CD4-positive, alpha-beta T cell treated with Interleukin-12 subunit alpha and Interleukin-12 subunit beta, for 1 hour (primary cell): ENCODE measurements at places on chromosomes 12 and 14.

DNA sequence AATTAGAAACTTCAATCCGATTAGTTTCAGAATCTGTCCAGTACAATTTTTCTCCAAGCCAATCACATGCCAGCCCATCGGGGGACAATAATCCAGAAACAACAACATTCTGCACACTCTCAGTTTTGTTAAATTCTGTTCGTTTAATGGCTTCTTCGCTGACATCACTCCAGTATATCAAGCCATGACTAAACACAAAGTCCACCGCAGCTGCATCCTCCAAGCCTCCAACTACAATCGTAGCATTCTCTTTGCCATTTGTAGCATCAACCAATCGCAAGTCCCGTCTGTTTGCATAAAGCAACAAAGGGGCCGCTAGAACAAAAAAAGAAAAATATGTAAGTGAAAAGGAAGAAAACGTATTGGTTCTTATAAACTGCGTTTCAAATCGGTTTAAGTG, 22.5 kb downstream of the LRP6 start:
- no peak for DNase-seq

DNA sequence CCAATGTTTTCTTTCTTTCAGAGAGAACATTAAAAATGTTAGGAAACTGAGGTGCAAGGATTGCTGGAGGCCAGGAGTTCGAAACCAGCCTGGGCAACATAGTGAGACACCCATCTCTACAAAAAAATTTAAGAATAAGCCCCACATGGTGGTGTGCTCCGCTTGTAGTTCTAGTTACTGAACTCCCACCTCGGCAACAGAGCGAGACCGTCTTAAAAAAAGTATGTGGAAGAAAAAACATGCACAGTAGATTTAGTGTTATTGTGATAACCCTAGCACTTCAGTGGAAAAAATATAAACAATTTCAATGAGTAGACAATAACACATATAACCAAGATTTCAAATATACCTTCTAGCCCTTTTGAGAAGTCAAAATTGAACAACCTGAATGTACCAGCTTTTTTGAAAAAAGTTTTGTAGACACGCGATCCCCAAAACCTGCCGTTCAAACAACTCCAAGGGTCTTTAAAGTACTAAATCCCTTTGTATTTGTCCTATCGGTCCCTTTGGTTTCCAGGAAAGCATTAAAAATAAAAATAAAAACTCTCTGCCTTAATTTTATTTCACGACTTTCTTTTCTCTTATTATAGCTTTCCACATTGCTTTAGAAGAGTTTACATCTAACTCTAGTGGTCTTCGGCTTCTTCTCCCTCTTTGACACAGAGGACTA, 1.0 kb upstream of the ANO6 start:
- DNase-seq, result no peak

GRCh38 chr12:53862831-53863230, 75.8 kb upstream of the HOXC13 start:
- no peak for DNase-seq

- no peak for DNase-seq
These were observed 8.0 kb upstream of the RASSF8 start for GRCh38 chr12:25950329-25951115.

- peak; percentile 19 for DNase-seq
These were observed 67.2 kb downstream of the KDM2B start for GRCh38 chr12:121513464-121514183.

- DNase-seq, result no peak
These were observed 426.2 kb downstream of the IPO8 start for GRCh38 chr12:30269496-30269895.

- no peak for DNase-seq
These were observed 16.8 kb downstream of the ATP5MC2 start for GRCh38 chr12:53659011-53659551.

- no peak for DNase-seq
These were observed 87.9 kb upstream of the IGF1 start for GRCh38 chr12:102568276-102568675.

DNA sequence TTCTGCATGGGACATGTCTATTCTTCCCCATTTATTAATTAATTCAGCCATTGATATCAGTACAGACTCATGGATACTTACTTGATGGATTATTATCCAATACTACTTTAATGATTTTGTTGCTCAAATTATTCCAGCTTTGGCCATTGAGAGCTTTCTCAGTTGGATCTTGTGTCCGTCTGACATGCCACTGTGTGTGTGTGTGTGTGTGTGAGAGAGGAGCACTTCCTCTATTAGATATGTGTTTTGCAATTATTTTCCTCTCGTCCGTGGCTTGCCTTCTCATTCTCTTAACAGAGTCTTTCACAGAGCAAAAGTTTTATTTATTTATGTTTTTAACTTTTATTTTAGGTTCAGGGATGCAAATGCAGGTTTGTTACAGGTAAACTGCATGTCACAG, 194.2 kb downstream of the ADGRD1 start:
- DNase-seq, result no peak
